ENCODE measurements at places on chromosomes 4 and X.

DNA sequence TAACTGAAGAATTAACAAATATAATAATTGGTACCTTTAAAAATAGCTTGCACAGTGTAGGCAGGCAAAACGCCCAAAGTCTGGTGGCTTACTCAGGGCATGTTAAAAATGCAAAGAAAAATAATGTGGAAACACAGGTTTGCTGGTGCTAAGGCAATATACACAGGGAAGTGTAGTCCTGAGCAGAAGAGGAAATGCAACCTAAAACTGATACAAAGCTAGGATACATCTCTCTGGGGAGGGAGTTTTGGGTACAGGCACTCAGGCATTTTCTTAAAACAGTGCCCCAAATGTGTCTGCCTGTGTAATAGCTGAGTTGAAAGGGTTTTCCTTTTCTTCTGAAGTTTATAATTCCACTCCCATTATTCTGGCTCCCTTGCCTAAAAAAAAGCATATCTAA is 47.4 kb downstream of the TMPRSS11E start:
- DNase-seq: no peak

DNA sequence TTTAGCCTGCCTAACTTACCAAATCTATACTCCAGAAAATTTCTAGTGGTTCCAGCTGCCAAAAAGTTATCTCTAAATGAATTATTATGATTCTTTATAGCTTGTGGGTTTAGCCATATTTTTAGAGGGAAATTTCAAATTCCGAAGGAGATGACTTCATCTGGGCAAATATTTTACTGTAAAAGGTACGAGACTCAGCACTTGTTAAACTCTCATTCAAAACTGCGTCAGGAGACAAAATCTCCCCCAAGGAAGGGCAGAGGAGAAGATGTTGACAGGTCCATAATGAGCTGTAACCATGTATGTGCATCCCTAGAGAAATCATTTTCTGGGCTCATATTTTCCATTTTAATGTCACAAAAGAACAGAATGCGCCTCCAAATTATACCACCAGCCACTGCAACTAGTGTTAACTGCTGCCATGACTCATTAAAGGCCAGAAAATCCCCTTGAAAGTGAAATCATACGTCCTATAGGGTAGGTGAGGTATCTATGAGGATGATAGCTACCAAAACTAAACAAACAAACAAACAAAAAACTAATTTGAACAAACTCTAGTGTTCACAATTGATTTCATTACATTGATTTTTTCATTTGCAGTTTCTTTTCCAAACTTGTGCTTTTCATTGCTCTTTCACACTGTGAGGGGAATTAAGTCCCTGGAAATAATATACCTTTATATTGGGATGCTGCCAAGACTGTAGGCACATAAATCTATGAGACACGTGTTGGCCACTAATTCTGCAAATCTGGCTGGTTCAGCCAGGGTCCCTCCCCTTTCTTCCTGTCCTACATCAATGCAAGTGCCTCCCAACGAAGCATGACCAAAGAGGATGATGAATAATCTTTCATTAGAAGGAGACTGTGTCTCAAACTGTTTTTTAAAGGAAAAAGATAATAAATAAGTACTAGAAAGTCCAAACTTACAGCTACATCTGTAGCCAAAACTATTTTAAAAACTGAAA is 85.8 kb downstream of the ARHGAP6 start:
- DNase-seq: no peak

GRCh38 chr4:978957-979701 is 5.8 kb upstream of the DGKQ start:
- DNase-seq: no peak

DNA sequence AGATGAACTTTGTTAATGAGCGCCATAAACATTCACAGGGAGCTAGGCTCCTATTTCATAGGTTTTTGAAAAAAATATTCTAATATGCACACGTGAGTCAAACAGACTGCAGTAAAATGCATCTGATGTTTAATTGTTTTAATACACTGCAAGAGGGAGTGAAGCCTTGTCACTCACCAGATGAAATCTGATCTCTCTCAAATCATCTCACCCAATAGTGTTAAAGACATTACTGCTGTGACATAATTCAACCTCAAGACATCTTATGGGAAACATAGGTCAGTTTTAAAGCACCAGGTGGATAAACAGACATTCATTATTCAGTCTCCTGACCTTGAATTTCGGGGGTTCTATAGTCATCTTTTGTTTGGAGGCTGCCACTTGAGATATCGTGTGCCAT is 148.3 kb downstream of the MAML3 start:
- no peak for DNase-seq

DNA sequence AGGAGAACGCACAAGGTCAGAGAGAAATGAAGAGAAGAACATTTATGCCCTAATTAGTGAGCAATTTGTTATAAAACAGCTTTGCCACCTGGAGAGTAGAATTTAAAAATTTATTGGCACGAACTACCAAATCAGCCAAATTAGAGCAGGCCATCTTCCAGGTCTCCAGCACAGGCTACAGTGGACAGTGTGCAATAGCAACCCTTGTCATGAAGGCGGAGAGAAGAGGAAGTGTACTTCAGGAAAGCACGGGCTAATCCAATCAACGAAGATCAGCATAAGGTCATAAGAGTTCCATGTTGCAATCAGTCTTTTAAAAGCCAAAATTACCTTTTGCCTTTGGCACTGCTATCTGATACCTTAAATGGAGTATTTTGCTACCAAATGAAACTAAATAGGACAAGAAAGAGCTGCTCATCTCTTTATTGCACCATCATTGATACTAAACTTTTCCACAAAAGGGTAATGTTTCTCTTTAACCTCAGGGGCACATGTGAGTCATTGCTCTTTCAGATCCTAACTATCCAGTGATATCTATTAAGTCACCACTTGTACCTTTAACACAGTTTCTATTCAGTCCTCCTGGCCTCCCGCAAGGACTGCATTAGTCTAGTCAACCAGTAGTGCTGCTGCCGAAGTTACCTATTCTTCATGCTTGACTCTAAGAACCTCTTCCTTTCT is 19.9 kb downstream of the ANK2 start:
- DNase-seq: no peak

- no peak for DNase-seq
Observed at GRCh38 chrX:129239371-129239770, 283.9 kb downstream of the SMARCA1 start.

Data from activated CD8-positive, alpha-beta memory T cell treated with anti-CD3 and anti-CD28 coated beads, Interleukin-2, amount 50 U/mL, for 4 hours (primary cell).